ENCODE measurements at places on chromosomes 3 and 15. TPM values are rescaled to one million over a fixed set of nuclear protein-coding genes. Genes with fewer than 3 reads are reported as not detected.
A peak's percentile ranks its signal among the peaks of the same experiment; 100 is the strongest.

- peaks cover 3% of the 10 kb centered on the region for H3K4me1 ChIP-seq
- no peak overlapping the region for H3K27ac ChIP-seq
- no peak overlapping the region for H3K4me3 ChIP-seq
- H3K27me3 ChIP-seq = no peaks in the 10 kb centered on the region
These were observed 1209.4 kb downstream of the ROBO2 start for GRCh38 chr3:78249294-78249693.

DNA sequence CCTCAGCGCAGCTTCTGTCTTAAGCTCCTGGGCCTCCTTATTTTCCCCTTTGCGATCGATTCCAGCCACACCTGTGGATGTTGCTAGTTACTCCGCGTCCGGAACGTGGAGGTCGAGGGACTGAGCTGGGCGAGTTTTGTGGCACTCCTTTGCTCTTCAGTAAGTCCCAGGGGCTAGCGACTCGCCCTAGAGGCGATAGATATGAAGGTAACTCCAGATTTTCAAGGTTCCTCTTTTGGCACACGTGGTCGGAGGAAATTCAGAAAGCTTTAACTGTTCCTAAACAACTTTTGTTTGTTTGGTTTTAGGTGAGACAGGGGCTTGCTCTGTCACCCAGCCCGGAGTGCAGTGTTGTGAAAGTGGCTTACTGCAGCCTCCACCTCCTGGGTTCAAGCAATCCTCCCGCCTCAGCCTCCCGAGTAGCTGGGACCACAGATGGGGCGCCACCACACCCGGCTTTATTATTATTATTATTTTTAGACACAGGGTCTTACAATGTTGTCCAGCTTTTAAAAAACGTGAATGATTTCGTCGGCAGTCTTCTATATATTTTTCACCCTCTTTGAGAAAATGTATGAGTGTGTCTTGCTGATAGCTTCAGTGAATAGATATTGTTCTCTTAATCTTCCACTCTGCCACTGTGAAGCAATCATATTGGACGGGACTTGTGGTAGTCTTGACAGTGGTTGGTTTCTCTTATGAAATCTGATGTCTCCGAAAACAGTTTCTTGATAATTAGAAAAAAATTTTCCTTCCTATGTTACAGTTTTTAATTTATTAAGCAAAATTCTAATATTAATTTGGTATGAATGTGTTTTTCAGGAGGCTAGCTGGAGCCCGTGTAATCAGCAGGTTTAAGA, 785 bp downstream of the MFSD1 start:
- H3K27ac ChIP-seq = peak overlapping the region; percentile 93
- peaks cover 6% of the 10 kb centered on the region for H3K36me3 ChIP-seq
- H3K4me3 ChIP-seq = peak overlapping the region; percentile 84
- H3K27me3 ChIP-seq = no peaks in the 10 kb centered on the region

Gene CPA3
- total RNA-seq = not detected

GRCh38 chr3:63847718-63848450, 15.7 kb downstream of the THOC7 start:
- DNase-seq = no peak
- peaks cover 4% of the 10 kb centered on the region for H3K36me3 ChIP-seq
- H3K27ac ChIP-seq = no peak overlapping the region
- H3K4me1 ChIP-seq = no peaks in the 10 kb centered on the region

Gene HDAC11
- total RNA-seq = 16.5 TPM

Gene COX17
- 19.9 TPM for total RNA-seq

All from chondrocyte (in vitro differentiated cells).